ENCODE measurements at places on chromosomes 2 and 18. TPM values are rescaled to one million over a fixed set of nuclear protein-coding genes. Genes with fewer than 3 reads are reported as not detected.

Gene KCNE4
- total RNA-seq = 14.8 TPM

DNA sequence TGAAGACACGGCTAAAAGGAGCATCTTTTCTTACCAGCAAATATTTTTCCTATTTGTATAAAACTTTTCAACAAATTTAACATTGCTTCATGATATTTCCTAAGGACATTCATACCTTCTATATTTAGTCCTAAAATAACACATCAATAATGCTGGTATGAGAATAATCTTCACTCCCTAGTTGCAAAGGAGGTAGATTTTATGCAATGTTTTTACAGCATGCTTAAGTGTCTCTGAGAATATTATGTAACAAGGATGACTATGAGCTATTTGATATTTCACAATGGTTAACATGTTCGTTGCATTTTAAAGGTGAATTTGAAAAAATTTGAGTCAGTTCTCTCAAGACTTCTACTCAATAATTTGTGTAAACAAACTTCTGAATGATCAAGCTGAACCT lies 506.7 kb downstream of the NUP35 start:
- H3K4me1 ChIP-seq = no peaks in the 10 kb centered on the region
- no peaks in the 10 kb centered on the region for H3K27me3 ChIP-seq
- no peak for DNase-seq
- no peak overlapping the region for H3K4me3 ChIP-seq
- H3K27ac ChIP-seq = no peak overlapping the region

DNA sequence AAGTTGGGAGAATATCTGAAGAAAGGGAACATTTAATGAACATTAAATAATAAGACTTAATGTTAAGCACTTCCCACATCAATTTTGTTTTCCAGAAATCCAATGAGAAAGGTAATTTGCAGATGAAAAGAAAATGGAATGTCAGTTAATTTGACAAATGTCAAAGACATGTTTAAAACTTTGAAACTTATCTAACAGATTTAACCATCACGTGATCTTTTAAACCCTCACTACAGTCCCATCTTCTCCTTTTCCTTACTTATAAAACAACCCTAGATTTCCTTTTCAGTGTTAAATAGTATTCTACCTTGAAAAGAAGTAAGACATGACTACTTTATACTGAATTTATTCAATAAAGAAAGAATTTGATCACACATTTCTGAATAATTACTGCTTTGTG lies 288.5 kb downstream of the NRXN1 start:
- H3K4me1 ChIP-seq = no peaks in the 10 kb centered on the region
- H3K4me3 ChIP-seq = no peak overlapping the region
- no peaks in the 10 kb centered on the region for H3K27me3 ChIP-seq
- H3K36me3 ChIP-seq = no peaks in the 10 kb centered on the region
- no peak overlapping the region for H3K27ac ChIP-seq
- DNase-seq = no peak

DNA sequence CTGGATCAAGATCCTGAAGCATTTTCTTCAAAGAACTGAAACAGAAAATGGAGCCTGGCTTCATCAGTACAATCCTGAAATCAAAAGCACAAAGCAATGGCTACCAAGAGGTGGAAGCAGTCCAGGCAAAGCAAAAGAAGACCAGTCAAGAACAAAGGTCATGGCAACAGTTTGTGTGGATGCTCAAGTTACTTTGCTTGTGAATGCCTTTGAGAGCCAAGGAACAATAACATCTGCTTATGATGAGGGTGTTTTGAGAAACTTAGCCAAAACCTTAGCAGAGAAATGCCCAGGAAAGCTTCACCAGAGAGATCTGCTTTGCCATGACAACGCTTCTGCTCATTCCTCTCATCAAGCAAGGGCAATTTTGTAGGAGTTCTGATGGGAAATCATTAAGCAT lies 723.1 kb downstream of the TMEM182 start:
- H3K27ac ChIP-seq = no peak overlapping the region
- H3K4me3 ChIP-seq = no peak overlapping the region
- H3K36me3 ChIP-seq = no peaks in the 10 kb centered on the region
- no peaks in the 10 kb centered on the region for H3K27me3 ChIP-seq
- DNase-seq = no peak

Gene GLI2
- 7.5 TPM for total RNA-seq

DNA sequence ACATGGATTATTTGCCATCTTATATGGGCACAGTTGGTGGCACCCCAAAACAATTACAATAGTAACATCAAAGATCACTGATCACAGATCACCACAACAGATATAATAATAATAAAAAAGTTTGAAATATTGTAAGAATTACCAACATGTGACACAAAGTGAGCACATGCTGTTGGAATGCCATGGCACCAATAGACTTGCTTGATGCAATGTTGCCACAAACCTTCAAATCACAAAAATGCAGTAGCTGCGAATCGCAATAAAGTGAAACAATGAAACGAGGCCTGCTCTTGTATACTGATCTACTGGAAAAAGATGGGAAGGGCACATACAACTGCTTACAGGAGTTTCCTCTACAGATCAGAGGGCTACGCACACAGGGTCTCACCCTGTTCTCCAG lies 32.2 kb upstream of the AMMECR1L start:
- no peaks in the 10 kb centered on the region for H3K27me3 ChIP-seq
- H3K27ac ChIP-seq = no peak overlapping the region
- H3K4me3 ChIP-seq = no peak overlapping the region
- H3K4me1 ChIP-seq = no peaks in the 10 kb centered on the region

GRCh38 chr2:105038383-105039061 lies 653 bp downstream of the MRPS9 start:
- DNase-seq = no peak
- peaks cover 3% of the 10 kb centered on the region for H3K36me3 ChIP-seq
- peak overlapping the region; percentile 90 for H3K27ac ChIP-seq
- H3K27me3 ChIP-seq = no peaks in the 10 kb centered on the region

- no peak for DNase-seq
- H3K27me3 ChIP-seq = no peaks in the 10 kb centered on the region
- no peaks in the 10 kb centered on the region for H3K4me1 ChIP-seq
- H3K27ac ChIP-seq = no peak overlapping the region
- H3K36me3 ChIP-seq = no peaks in the 10 kb centered on the region
These were observed 58.2 kb upstream of the PKDCC start for GRCh38 chr2:41989501-41990180.

DNA sequence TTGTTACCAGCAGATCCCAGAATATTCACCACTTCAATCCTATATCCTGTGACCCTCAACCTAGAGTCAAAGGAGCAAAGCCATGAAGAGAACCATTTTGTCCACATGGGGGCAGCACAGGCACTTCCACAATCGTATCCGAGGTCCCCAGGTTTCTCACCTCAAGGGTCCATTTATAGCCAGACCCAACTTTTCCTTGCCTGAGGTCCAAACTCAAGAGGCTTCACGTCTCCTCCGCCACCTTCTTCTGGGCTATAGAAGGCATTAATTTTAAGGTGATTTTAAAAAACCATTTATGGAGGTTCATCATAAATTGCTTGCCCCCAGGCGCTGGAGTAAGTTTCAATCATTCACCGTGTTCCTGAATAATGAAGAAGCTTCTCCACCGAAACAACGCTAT lies 111.6 kb upstream of the NABP1 start:
- no peak overlapping the region for H3K27ac ChIP-seq
- peak; percentile 92 for DNase-seq
- H3K27me3 ChIP-seq = no peaks in the 10 kb centered on the region
- no peaks in the 10 kb centered on the region for H3K36me3 ChIP-seq
- no peaks in the 10 kb centered on the region for H3K4me1 ChIP-seq

- H3K36me3 ChIP-seq = no peaks in the 10 kb centered on the region
- no peaks in the 10 kb centered on the region for H3K27me3 ChIP-seq
- H3K4me1 ChIP-seq = no peaks in the 10 kb centered on the region
- H3K4me3 ChIP-seq = no peak overlapping the region
- H3K27ac ChIP-seq = no peak overlapping the region
- no peak for DNase-seq
These were observed 4.6 kb downstream of the IL37 start for GRCh38 chr2:112915300-112916144.

Gene ZBTB7C
- total RNA-seq = 6.3 TPM

- H3K4me3 ChIP-seq = no peak overlapping the region
- no peaks in the 10 kb centered on the region for H3K27me3 ChIP-seq
- no peak overlapping the region for H3K27ac ChIP-seq
- H3K36me3 ChIP-seq = no peaks in the 10 kb centered on the region
These were observed 7.5 kb downstream of the MBOAT2 start for GRCh38 chr2:8996006-8996405.

Gene CIDEA
- total RNA-seq = not detected

- H3K4me3 ChIP-seq = no peak overlapping the region
- H3K27me3 ChIP-seq = no peaks in the 10 kb centered on the region
- no peaks in the 10 kb centered on the region for H3K36me3 ChIP-seq
- H3K4me1 ChIP-seq = peaks cover 50% of the 10 kb centered on the region
These were observed 157.8 kb downstream of the LDLRAD4 start for GRCh38 chr18:13376298-13376840.

DNA sequence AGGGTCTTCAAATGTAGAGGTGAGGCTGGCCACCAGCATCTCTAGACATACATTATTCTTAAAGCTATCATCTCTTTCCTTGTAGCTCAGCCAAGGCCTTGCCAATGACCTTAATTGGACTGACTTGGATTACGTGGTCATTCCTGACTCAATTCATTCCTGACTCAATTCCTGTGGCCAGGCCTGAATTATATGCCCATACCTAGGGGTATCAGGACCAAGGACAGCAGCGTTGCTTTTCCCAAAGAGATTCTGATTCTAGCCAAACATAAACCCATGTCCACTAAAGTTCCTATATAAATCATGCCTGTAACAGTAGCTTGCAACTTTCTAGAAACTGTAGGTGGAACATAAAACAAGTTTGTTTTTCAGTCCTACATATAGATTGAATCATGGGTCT lies 231.7 kb downstream of the ARL6IP6 start:
- no peak overlapping the region for H3K4me3 ChIP-seq
- H3K4me1 ChIP-seq = no peaks in the 10 kb centered on the region
- DNase-seq = no peak
- H3K27me3 ChIP-seq = no peaks in the 10 kb centered on the region
- no peaks in the 10 kb centered on the region for H3K36me3 ChIP-seq

GRCh38 chr2:28341208-28341891 lies 51.3 kb upstream of the FOSL2 start:
- H3K36me3 ChIP-seq = no peaks in the 10 kb centered on the region
- peak overlapping the region; percentile 69 for H3K27ac ChIP-seq
- peaks cover 38% of the 10 kb centered on the region for H3K4me1 ChIP-seq
- no peak for DNase-seq

DNA sequence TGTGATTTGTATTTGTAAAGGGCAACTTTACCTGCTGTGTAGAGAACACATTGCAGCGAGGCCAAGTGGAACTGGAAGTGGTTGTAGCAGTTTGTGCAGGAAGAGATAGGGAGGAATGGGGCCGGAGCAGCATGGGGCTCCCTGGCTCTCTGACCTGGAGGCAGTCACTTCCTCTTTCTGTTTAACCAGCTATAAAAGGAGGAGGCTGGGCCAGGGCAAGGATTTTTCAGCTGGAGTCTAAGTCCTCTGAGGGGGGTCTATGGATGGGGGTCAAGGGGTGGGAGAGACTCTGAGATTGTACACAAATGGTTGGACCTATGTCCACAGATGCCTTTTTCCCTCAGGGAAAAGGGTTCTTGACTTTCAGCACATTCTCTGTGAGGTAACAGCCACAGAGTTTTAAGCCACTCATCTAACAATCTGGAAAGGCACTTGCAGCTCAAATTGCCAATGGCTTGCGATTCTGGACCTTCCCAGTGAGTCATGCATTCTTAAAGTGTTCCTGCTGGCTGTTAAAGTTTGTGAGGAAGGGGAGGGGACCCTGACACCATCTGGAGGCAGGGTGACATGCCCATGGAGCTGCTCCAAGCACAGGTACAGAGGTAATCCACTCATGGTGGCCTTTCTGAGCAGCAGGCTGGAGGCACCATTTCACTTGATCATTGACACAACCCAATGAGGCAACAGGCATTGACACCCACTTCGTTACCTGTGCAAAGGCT lies 347.0 kb downstream of the CYRIA start:
- DNase-seq = peak; percentile 81
- no peaks in the 10 kb centered on the region for H3K36me3 ChIP-seq
- no peaks in the 10 kb centered on the region for H3K4me1 ChIP-seq
- H3K27ac ChIP-seq = no peak overlapping the region
- no peak overlapping the region for H3K4me3 ChIP-seq
- H3K27me3 ChIP-seq = no peaks in the 10 kb centered on the region

Gene CRYBA2
- total RNA-seq = not detected
